T follicular helper cell (primary cell): ENCODE measurements at places on chromosomes 5 and 9.

- DNase-seq: peak; percentile 31
Observed at GRCh38 chr5:126780165-126780827, 3.4 kb downstream of the LMNB1 start.

DNA sequence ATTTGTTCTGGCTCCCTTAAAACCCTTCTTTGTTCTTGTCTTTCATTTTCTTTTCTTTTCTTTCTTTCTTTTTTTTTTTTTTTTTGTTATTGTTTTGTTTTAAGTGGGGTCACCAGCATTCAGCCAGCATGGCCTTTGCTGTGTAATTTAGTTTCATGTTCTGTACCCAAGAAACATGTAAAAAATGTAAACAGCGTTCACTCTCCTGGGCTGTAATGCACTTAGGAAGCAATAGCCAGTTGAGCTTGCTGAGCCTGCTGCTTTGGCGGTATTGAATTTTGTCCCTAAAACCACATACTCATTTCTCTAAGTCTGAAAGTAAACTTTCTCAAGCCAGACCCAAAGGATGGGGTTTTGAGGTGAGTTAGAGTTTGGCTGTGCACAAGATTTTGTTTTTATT is 158.6 kb downstream of the PAPPA start:
- no peak for DNase-seq

DNA sequence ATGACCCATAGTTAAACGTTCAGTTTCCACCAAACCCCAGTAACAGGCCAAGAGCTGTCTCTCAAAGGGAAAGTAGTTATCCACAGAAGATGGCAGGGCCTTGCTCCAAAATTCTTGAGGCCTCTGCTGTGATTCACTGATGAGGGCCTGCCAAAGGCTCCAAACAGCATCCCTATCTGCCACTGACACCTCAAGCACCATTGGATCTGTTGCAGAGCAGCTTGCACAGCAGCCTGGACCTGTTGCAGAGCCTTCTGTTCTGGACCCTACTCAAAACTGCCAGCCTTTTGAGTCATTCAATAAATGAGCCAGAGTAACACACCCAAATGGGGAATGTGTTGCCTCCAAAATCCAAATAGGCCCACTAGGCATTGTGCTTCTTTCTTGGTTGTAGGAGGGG is 741.5 kb upstream of the RGMB start:
- DNase-seq: no peak

DNA sequence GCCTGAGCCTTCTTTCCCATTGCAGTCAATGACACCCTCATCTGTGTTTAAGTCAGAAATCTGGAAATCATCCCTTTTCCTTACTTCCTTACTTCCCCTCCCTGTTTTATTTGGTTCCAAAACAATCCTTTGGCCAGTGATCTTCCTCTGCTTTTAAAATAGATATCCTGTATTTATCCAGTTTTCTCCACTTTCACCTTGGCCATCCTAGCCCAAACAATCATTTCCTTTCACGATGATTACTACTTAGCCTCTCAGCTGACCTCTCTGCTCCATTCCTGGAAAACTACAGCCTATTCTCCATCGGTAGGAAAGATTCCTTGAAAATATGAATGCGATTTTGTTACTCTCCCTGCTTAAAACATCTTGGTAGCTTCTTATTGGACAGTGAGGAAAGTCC is 565.4 kb downstream of the TLR4 start:
- no peak for DNase-seq
